Large intestine (tissue), 12 donors: ENCODE measurements at places on chromosomes 5 and 9.

DNA sequence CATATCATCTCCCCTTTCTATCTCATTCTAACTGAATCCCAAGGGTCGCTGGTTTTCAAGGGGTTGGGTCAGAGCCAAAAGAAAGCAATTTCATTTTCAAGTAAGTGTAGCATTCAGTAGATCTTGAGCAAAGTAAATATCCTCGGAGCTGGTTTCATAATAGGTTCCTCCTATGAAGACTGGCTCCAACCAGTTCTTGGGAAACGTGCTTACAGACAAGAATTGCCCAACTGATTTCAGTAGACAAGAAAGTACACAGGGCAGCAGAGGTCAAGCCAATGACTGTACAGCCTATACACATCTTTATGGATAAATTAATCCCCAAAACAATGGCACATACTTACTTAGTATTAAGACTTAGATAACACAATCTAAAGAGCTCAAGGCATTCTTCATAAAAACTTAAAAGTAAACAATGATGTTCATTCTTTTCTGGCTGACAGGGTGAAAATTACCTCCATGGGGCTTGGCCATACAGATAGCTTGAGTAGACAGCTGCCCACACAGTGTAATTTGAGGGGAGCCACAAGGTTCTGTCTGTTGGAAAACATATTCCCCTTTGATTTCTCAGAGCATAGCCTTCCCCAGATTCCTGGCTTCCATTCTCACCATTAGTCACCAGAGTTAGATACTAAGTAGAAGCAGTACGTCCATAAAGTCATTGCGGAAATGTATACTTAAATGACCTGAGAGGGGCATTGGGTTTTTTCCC is 163.9 kb downstream of the ARRDC3 start:
- peak; percentile 63 for DNase-seq

DNA sequence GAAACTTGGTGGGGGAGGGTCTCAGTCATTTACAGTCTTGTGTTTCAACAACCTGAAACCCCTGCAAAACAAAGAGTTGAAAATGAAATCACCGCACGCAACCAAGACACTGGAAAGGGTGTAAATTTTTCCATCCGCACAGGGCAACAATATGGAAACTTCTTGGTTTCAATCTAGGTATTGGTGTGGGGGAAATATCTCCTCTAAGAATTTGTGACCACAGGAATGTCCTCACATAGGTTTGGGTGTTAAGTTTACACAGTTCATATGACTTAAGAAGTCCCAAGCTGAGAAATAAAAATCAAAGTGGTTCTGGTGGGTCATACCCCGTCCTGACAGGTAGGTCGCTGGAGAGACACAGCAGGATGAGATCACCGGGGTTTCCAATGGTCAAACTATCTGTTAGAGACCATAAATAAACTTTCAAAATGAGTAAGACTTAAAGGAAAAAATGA is 51.9 kb upstream of the PIP5K1B start:
- DNase-seq, result no peak

DNA sequence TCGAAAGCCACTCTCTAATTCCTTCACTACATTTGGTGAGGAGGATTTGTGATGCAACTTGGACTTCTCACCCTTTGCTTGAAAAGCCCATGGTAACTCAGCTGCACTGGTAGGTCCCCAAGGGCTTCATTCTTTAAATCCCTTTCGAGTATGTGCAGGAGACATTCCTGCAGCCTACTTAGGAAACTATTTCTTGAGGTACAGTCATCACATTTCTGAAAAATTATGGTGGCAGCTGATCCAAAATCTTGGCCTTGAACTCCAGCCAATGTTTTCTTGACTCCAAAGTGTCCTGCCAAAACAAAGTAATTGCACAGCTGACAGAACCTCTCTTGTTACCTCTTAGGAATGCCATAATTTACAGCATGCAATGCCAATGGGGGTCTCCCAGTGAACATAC is 99.7 kb downstream of the NPR3 start:
- DNase-seq, result no peak

- DNase-seq, result peak; percentile 85
Measured at GRCh38 chr9:7799234-7799943, at the start of gene DMAC1. Gene DMAC1, minus strand, starts transcription at chr9:7799778. Its CDS starts 44 bp downstream, at chr9:7799734.

DNA sequence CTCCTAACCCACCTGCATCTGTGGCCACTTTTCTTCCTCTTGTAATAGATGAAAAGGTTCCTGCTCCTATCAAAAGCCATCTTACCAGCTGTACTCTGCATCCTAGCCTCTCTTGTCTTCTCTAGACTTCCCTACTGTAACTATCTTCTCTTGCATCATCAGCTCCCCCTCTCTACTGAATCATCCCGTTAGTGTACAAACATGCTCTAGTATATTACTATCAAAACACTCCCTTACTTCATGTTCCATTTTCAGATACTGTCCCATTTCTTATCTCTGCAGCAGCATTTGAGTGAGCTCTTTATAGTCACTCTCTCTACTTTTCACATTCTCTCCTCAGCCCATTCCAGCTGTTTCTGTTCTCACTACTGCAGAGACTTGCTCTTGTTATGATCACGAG is 2.8 kb downstream of the SRA1 start:
- DNase-seq, result no peak

DNA sequence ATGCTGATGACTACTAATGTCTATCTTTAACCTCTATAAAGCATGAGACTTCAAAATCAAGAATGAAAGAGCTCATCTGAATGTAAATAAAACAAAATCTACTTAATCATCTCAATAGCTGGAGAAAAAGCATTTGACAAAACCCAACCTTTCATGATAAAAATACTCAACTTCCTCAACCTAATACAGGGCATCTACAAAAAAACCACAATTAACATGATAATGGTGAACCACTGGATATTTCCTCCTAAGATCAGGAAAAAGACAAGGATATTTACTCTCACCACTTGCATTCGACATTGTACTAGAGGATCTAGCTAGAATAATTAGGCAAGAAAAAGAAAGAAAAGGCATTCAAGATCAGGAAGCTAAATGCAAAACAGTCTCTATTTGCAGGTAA is 49.3 kb downstream of the FAM169A start:
- DNase-seq, result no peak

- DNase-seq, result no peak
Measured at GRCh38 chr5:176492431-176492830, 44.2 kb downstream of the FAF2 start.

- DNase-seq, result peak; percentile 31
Measured at GRCh38 chr9:95189251-95190098, 128.0 kb downstream of the FANCC start.

DNA sequence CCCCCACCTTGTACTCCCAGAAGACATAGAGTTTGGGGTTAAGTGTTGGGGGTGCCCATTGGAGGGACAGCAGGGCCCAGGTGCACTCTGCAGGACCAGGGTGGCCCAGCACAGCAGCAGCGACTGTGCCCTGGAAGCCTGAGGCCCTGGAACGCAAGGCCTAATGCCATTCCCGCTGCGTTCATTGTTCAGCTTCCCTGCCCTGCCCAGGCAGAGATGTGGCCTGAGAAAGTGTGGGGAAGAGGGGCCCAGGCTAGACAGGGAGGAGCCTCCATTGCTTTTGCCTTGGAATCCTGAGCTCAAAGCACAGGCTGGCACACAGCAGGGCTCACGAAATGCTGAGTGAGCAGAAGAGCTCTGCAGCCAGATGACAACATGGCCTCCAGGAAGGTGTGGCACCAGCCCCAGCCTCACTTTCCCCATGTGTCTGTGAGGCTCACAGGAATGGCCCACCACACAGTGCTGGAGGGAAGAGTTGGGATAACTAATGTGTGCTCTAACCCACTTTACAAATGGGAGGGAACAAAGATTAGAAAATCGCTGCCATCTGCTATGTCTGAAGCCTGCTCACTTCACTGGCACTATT is 19.4 kb downstream of the S1PR3 start:
- no peak for DNase-seq

- DNase-seq, result no peak
Measured at GRCh38 chr9:116236979-116237378, 83.4 kb downstream of the PAPPA start.

GRCh38 chr5:68140763-68141162 is 74.8 kb upstream of the PIK3R1 start:
- no peak for DNase-seq

GRCh38 chr5:52560366-52560765 is 227.3 kb upstream of the ITGA1 start:
- no peak for DNase-seq

GRCh38 chr9:114785866-114786650 is 19.8 kb downstream of the TNFSF15 start:
- no peak for DNase-seq

DNA sequence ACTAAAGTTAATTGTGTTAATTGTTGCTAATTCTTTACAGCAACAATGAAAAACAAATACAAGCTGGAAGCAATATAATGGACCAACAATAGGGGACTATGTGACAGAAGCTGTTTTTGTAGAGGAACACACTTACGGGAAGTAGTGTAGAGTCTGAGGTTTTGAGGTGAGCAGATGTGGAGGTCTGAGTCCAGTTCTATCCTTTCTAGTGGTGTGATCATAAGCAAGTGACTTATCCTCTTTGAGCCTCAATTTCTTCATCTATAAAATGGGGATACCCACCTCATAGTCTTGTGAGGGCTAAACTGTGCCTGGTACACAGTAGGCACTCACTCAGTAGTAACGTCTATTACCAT is 28.3 kb downstream of the ALG2 start:
- no peak for DNase-seq

DNA sequence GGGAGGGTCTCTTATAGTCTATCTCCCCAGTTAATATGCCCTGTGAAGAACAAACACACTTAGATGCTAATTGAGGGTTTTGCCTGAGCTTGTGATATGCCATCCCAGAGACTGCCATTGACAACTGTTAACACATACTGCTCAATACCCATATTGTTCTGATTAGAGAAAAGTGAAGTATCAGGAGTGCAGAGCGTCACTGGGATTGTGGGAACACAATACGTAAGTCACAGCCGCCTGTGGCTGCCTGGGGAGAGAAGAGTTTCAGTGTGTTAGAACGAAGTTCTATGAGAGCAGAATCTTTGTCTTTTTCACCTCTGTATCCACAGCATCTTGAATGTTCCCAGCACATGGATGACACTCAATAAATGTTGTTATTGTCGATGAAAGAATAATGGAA is 110.2 kb downstream of the MEF2C start:
- DNase-seq, result no peak

- no peak for DNase-seq
Measured at GRCh38 chr5:172050080-172050479, 43.6 kb upstream of the FBXW11 start.

GRCh38 chr9:124222918-124223720 is 34.6 kb upstream of the NEK6 start:
- DNase-seq, result peak; percentile 96

DNA sequence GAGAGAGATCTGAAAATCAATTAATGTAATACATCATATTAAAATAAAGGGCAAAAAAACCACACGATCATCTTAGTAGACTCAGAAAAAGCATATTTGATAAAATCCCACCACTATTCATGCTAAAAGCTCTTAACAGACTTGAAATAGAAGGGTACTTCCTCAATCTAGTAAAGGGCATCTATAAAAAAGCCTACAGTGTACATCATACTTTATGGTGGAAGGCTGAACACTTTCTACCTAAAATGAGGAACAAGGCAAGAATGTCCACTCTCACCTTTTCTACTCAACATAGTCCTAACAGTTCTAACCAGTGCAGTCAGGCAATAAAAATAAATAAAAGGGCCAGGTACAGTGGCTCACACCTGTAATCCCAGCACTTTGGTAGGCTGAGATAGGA is 38.9 kb downstream of the POLK start:
- no peak for DNase-seq

DNA sequence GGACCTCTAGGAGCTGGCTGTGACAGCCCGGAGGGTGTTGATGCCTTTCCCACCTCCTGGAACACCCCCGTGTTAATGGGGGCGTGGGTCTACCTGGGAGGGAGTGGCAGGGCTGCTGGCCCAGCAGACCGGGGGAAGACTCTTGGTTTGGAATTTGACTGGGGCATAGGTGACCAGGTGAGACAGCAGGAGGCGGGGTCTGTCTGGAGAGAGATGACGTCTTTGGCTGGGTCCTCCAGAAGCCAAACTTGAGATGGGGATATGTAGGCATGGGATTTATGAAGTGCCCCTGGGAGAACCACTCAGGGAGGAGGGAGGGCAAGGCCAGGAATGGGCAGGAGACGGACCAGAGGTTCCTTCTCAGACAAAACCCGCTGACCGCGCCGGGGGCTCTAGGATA is 42.6 kb downstream of the NEK6 start:
- no peak for DNase-seq

GRCh38 chr5:960551-960950 is 48.1 kb upstream of the NKD2 start:
- DNase-seq, result no peak

DNA sequence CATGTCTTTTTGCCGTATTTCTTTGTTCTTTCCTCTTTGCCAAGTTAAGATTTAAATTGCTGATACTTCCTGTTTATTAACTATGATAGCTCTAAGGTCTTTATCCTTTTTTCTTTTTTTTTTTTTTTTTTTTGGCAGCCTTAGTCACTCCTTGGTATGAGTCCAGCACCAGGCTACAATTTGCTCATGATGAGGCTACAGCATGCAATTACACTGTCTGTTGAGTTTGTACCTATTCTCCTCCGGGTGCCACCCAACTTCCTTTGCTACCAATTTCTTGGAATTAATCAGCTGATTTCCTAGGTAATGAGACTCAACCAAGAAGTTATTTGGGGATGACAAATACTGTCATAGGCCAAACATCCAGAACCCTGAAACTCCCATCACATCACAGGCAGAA is 25.5 kb downstream of the ACTL7B start:
- DNase-seq, result no peak

GRCh38 chr5:77101298-77101697 is 14.2 kb upstream of the ZBED3 start:
- no peak for DNase-seq

DNA sequence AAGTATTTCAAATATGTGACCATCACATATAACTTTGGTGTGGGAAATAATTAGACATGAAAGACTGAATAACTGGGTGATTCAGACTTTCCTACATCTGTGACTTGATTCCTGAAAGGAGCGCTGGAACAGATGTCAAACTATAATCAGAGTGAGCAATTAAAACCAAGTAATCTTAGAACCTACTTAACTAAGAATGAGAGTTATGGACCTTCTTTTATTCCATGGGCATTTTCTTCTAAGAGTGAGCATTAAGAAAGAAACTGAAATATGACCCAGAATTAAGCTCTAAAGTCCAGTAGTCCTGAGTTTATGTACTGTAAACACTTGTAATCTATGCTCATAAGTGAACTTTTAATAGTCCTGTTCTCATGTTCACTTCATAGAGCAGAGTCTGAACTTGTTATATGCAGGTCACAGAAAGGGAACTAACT is 68.4 kb downstream of the PAM start:
- peak; percentile 74 for DNase-seq

DNA sequence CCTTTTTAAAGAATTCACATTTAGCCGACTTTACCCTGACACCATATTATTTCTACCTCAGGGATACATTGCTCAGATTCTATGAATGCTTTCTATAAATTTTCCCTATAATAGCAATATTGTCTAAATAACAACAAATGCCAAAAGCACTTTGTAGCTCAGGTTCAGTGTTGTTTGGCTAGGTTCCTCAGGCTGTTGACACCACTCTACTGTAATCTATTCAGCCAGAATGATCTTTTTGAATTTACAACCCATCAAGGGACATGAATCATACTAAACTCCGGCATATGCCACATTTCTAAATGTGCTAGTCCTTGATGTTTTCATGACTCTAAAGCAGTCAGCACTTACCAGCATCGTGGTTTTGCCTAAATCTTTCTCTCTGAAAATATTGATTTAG is 641.5 kb upstream of the CDH10 start:
- no peak for DNase-seq

GRCh38 chr5:32290922-32291321 is 21.8 kb downstream of the MTMR12 start:
- DNase-seq, result no peak
